ENCODE measurements at places on chromosomes 7 and 10. TPM values are rescaled to one million over a fixed set of nuclear protein-coding genes. Genes with fewer than 3 reads are reported as not detected.

ABCB1 gene
- 8.0 TPM for total RNA-seq

PVRIG gene
- total RNA-seq, result 0.33 TPM

STRIP2 gene
- 19.6 TPM for total RNA-seq

TBC1D12 gene
- total RNA-seq, result 45.0 TPM

MGAM2 gene
- 1.8 TPM for total RNA-seq

NKX1-2 gene
- total RNA-seq, result not detected

NPSR1 gene
- 0.99 TPM for total RNA-seq

DIP2C gene
- 39.2 TPM for total RNA-seq

NUB1 gene
- total RNA-seq, result 57.6 TPM

ZMIZ1 gene
- total RNA-seq, result 69.9 TPM

ARL4A gene
- total RNA-seq, result 86.7 TPM

LMOD2 gene
- total RNA-seq, result 6.0 TPM

INPP5F gene
- total RNA-seq, result 69.1 TPM

TMEM26 gene
- total RNA-seq, result 7.7 TPM

NRAP gene
- 13.0 TPM for total RNA-seq

FOXL3 gene
- total RNA-seq, result not detected

DNAH11 gene
- total RNA-seq, result 2.7 TPM

TET1 gene
- total RNA-seq, result 55.9 TPM

FAM107B gene
- total RNA-seq, result 122 TPM

BTBD16 gene
- 0.16 TPM for total RNA-seq

CDHR3 gene
- 4.8 TPM for total RNA-seq

Measured in camera-type eye (tissue), 1 donor.